Stimulated activated CD8-positive, alpha-beta memory T cell treated with anti-CD3 and anti-CD28 coated beads, Interleukin-4, amount 100 ng/mL, for 1 hour (primary cell): ENCODE measurements at places on chromosomes 11 and 22.

- no peak for DNase-seq
These were observed 33.6 kb downstream of the NTM start for GRCh38 chr11:131404010-131404409.

GRCh38 chr11:13891911-13892310 is 70.6 kb upstream of the SPON1 start:
- DNase-seq = no peak

DNA sequence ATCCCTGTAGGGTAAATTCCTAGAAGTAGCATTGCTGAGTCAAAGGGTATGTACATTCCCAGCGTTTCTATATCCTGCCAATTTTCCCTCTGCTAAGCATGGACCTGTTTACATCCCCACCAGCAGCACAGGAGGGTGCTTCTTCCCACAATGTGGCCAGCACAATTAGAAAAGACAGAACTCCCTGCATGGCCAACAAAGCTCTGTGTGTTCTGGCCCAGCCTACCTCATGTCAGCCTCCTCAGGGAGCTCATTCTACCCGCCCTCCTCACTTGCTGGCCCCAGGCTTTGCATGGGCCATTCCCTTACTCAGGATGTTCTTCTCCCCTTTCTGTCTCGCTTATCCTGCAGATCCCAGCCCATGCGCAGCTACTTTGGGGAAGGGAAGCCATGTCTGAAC is 186.1 kb downstream of the DSCAML1 start:
- DNase-seq = no peak

DNA sequence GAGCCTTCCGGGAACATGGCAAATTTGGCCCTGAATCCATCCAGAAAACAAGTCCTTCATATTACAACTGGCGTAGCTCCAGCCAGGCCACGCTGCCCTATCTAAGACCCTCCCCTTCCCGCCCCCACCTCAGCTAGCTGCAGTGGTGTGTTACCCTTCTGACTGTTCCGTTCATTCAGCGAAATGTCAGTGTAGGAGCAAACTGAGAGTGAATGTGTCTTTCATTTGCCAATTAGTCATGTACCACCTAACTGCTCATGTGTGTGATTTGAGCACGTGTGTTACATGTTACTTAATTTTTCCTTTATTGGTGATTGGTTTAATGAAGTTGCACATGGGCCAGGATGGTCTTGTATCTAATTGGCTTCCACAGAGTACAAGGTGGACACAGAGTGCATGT is 34.8 kb upstream of the POU2AF1 start:
- DNase-seq = no peak

- DNase-seq = no peak
These were observed 182.3 kb downstream of the DSCAML1 start for GRCh38 chr11:117614728-117615127.

GRCh38 chr11:101563166-101563565 is 20.6 kb downstream of the TRPC6 start:
- no peak for DNase-seq

DNA sequence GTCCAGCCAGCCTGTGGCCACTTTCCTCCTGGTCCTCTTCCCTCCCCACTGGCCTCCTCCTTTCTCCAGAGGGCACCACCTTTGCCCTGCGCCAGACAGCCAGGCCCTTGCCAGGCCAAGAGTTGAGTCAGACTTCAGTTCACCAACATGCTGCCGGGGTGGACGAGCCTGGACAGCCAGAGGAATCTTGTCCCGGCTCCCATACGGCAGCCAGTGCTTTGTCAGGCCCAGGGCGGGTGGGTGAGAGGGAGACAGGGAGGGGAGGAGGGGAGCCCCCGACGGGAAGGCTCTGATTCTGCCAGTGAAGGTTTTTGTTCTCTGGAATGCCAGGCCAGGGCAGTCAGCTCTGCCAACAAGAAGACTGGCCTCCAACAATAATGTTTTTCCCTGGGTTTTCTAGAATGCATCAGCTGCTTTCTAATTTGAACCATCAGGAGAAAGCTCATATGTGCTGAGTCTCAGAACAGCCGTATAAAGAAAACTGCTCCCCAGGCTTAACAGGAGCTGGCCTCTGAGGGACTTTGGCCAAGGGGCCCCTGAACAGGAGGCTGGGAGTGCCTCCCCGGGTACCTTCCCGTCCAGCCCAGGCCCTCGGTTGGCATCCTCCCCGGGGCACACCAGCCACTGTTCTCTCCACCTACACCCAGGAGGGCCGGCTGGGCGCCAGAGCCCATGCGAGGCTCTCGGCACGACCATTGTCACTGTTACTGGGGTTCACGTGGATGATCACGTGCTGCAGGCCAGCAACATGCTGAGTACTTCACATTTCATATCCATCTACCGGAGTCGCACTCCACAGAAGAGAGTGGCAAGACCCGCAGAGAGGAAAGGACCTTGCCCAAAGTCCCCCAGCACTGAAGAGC is 28.6 kb downstream of the LIF start:
- DNase-seq = no peak

- DNase-seq = no peak
These were observed 87.8 kb downstream of the MIAT start for GRCh38 chr22:26744892-26745808.

- no peak for DNase-seq
These were observed 13.5 kb downstream of the MYEOV start for GRCh38 chr11:69307421-69307820.

DNA sequence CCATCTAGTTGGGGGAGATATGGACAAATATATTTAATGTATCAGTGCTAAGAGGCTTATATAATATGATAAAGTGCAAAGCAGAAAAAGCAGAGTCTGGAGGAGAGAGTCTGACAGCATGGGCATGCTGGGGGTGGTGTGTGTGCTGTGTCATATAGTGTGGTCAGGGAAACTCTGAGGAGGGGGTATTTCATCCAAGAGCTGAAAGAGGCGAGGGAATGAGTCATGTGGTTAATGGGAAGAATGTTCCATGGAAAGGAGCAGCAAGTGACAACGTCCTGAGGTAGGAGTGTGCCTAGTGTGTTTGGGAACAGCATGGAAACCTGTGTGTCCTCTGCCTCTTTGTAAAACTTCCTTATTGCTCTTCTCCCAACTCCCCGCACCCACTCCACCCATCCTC is 38.0 kb downstream of the EIF3F start:
- DNase-seq = no peak
